ENCODE measurements at places on chromosomes 3 and 15.

- no peak for DNase-seq
Measured at GRCh38 chr15:80568298-80568697, 126.8 kb upstream of the ABHD17C start.

DNA sequence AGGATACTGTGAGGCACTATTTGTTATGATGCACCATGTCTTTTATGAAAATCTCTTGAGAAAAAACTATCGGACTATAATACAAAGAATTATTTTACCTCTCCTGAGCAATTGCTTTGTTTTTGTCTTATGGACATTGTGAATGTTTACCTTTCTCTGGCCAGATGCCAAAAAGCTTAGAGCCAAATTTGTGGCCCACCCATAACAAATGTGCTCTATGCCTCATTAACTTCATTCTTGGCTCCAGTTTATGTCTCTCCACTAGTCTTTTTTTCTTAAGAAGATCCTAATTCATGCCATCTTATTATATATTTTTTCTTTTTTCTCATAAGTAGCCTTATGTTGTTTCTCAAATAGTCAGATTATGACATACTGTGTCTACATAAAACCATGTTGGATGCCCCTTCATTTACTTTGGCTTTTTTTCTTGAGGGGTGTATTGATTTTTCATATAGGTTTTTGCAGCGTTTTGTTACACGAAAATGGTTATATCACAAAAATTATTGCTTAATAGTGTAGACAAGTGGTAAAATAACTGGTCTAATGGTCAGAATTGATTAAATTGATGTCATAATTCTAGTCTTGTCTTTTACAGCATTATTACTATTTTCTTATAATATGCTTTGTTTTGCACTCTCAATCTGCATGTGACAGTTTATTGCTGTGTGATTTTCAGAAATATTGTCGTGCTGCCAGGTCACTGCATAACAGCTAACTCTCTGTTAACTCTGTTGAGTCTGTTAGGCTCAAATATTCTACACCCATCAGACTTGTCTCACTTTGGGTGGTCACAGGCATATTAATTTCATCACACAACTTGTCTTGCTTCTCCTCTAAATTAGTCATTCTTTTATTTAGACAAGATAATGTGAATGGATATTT is 18.2 kb downstream of the SENP8 start:
- no peak for DNase-seq

GRCh38 chr15:80942746-80943565 is 46.7 kb downstream of the MESD start:
- DNase-seq = no peak

DNA sequence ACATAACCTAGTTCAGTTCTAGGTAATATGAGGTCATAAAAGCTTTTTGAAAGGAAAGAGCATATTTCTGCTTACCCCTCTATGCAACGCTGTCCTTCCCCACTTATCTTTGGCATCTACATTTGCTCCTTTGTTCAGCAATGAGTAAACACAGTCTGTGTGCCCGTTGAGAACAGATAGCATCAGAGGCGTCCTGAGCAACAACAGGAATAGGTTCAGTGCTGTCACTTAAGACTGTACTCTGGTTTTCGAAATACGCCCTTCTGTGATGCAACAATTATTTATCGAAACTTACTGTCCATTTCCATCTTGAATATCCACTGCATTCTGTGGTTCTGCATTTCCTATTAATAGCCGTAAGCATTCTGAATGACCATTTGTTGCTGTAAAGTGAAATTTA is 84.4 kb downstream of the BTD start:
- peak; percentile 25 for DNase-seq

- DNase-seq = no peak
Measured at GRCh38 chr3:112739252-112739965, 98.5 kb upstream of the CCDC80 start.

DNA sequence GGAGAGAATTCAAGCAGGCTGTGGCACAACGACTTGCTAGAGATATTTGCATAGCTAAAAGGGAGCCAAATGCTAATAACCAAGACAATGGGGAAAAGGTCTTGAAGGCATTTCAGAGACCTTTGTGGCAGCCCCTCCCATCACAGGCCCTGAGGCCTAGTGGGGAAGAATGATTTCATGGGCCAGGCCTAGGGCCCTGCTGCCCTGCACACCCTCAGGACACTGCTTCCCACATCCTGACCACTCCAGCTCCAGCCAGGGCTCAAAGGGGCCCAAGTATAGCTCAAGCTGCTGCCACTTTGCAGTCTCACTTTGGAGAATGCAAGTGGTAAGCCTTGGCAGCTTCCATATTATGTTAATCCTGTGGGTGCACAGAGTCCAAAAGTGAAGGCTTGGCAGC is 21.5 kb upstream of the PTPN23 start:
- DNase-seq = no peak
